ENCODE measurements at places on chromosomes 12 and 14. TPM values are rescaled to one million over a fixed set of nuclear protein-coding genes. Genes with fewer than 3 reads are reported as not detected.

Gene SOAT2
- 0.51 TPM for polyA plus RNA-seq

Gene KRT2
- 0.58 TPM for polyA plus RNA-seq

GRCh38 chr12:848173-848865 is 95.9 kb downstream of the WNK1 start:
- no peak for DNase-seq

- DNase-seq: no peak
Measured at GRCh38 chr12:102512523-102512922, 32.2 kb upstream of the IGF1 start.

DNA sequence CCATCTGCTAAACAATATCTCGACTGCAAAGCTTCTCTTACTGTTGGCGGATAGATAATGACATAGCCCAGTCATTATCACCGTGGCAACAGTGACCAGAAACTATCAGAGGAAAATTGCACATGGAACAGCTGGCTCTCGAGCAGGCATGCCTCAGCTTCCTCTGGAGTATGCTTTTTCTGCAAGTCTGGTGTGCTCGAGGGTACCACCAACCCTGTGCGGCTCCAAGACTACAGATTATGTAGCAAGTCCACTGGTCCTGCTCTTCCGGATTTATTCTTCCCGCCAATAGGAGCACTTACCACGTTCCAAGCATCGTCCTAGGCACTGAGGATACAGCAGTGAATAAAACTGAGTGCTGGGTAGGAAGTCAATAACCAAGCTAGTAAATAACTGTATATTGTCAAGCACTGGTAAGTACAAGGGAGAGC is 1.4 kb upstream of the GLRX5 start:
- no peak for DNase-seq

DNA sequence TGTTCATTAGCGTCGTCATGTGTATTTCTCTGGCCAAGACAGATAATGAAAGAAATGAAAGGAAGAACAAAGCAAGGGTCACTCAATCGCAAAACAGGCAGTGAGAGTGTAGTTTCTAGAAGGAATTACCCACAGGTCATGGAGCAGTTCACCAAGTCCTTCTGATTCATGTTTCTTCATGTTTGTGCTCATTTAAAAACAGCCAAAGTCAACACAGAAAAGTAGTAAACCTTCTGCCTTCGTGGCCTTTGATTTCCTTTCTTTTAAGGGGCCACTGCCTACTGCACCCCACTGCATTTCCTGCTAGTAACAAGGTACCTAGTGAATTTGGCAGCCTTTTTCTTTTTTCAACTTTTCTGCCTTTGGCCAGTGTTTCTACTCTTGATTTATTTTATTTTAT is 75.1 kb downstream of the KCNK13 start:
- DNase-seq: no peak

DNA sequence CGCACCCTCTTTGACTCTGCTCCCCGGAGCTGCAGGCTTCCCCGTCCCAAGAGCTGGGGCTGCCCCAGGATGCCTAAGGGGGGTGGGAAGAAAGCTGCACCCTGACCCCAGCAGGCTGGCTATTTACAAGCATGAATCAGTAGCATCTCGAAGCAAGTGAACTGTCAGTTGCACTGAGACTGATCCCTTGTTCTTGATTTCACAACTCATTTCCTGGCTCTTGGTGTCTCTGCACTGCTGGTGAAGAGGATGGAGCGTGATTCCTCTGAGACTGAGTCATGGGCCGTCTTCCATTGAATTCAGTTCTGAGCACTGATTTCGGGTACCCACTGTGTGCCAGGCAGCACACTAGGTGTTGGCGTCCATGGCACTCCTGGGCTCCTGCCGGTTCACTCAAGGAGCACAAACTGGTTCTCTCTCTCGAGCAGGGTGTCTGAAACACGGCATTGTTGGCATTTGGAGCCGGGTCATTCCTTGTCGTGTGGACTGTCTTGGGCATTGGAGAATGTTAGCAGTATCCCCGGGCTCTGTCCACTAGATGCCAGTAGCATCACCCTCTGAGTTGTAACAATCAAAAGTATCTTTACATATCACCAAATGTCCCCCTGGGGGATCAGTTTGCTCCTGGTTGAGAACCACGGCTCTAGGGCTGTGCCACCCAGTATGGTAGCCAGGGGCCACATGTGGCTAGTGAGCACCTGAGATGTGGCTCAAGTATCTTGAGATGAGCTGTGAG is 86.9 kb downstream of the RIN3 start:
- no peak for DNase-seq

- DNase-seq: no peak
Measured at GRCh38 chr12:107402041-107403022, 283.3 kb upstream of the PWP1 start.

Data from muscle of arm (tissue), 14 donors.